MM.1S (cell line): ENCODE measurements at places on chromosomes 1 and 21.
A peak's percentile ranks its signal among the peaks of the same experiment; 100 is the strongest.

GRCh38 chr1:227915564-227916553, 31.9 kb downstream of the WNT9A start:
- DNase-seq, result no peak

DNA sequence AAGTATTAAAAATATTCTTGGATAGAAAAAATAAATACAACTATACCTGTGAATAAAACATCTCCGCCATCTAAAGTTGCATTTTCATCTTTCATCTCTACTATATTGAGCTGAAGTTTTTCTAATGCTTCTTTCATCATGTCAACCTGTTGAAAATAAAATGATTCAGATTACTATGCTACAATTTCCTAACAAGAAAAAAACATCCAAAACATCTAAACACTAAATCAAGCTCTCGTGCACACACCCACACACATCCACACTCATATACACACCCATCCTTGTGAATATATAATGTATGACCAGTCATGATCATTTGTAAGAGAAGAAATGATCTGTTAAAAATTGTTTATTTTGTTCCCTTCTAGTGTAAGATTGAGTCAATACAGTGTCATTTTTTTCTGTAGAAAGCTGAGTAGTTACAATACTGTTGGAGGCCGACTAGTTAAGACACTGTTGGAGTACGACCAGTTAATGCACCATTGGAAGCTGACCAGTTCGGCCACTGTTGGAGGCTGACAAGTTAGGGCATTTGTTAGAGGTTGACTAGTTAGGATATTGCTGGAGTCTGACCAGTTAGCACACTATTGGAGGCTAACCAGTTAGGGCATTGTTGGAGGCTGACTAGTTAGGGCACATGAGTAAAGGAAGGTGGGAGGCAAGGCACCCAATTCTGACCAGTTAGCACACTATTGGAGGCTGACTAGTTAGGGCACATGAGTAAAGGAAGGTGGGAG, 82.4 kb upstream of the BCL10 start:
- DNase-seq, result no peak

DNA sequence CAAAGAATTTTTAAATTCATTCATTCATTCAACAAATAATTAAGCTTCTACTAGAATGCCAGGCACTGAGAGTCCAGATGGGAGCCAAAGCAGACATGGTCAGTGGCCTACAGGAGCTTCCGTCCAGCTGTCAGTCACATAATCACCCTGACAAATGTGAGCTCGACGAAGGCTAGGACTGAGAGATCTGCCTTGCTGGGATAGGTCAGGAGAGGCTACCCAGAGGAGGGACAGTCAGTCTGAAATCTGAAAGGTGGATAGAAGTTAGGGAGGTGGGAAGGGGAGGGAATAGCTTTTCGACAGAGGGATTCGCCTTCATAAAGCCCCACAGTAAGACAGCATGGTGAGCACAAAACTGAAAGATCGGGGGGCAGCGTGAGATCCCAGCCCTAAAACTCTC, 8.3 kb downstream of the EPHX1 start:
- DNase-seq, result no peak

GRCh38 chr1:229749992-229750391, 123.9 kb downstream of the URB2 start:
- DNase-seq, result no peak

GRCh38 chr1:88302843-88303486, 381.1 kb upstream of the PKN2 start:
- DNase-seq, result peak; percentile 17
